ENCODE measurements at places on chromosomes 2 and 18.

GRCh38 chr2:157874348-157874747 lies 1.8 kb downstream of the ACVR1 start:
- DNase-seq, result no peak

DNA sequence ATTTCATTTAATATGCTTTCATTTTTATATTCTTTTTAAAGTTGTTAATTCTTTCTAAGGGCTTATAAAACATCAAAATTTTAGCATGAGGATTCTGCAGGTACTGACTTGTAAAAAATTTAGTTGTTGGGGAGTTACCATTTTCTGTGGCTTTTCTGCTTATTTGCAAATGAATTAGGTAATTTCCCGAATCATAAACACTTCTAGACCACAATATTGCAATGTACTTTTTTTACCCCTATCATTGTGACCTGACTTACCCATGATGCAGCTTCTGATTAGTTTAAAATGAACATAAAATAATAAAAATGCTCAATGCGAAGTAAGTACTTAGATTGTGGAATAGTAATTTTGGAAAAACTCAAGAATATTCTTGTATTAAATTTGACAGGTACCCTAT lies 11.4 kb downstream of the ARL6IP6 start:
- no peak for DNase-seq

DNA sequence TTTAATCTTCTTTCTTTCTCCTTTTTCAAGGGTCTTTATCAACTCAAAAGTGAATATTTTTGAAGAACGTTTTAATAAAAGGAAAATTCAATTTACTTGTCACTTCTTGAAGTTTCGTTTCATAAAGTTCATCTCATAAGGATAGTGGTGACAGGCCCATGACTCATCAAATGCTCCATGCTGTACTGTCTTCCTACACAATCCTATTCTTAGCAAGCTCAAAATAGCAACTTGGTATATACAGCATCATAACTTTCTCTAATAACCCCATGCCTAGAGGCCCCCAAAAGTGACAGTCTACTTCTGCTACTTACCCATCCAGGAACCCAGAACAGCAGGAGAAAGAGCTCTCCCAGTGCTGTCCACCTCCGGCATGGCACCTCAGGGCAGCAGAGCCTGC lies 7.7 kb downstream of the FBXO15 start:
- DNase-seq, result no peak

DNA sequence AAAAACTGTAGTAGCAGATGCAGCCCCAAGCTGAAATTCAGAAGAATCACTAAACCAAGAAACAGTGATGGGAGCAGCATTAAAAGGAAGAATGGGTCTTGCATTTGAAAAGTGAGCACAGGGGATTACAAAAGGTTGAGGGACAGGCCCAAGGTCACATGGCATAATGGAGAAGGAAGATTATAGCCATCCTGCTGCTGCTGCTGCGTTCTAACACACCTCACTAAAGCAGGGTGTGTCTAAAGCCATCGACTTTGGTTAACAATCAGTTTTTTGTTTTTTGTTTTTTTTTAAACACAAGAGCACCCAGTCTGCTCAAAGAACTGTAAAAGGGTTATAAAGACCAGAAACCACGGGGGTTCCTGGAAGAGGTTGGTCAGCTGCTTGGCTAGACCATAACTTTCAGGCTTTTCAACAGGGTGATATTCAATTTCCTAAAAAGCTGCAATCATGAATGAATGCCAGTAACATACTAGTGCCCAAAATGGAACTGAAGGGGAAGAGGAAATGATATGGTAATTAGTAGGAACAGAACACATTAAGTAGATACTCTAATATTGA lies 102.6 kb downstream of the MYO5B start:
- DNase-seq, result no peak

- DNase-seq, result no peak
Observed at GRCh38 chr2:217467331-217467730, 535.5 kb downstream of the TNS1 start.

Data from activated CD8-positive, alpha-beta memory T cell treated with anti-CD3 and anti-CD28 coated beads, Interleukin-2, amount 50 U/mL, for 48 hours (primary cell).